ENCODE measurements at places on chromosomes 5 and 9. TPM values are rescaled to one million over a fixed set of nuclear protein-coding genes. Genes with fewer than 3 reads are reported as not detected.

Gene GMCL2
- not detected for total RNA-seq

Gene PCDHGB5
- total RNA-seq: 25.0 TPM

- no peak for DNase-seq
Measured at GRCh38 chr9:17319864-17320263, 185.0 kb downstream of the CNTLN start.

- DNase-seq: no peak
Measured at GRCh38 chr5:142686968-142687367, 1.1 kb upstream of the FGF1 start.

DNA sequence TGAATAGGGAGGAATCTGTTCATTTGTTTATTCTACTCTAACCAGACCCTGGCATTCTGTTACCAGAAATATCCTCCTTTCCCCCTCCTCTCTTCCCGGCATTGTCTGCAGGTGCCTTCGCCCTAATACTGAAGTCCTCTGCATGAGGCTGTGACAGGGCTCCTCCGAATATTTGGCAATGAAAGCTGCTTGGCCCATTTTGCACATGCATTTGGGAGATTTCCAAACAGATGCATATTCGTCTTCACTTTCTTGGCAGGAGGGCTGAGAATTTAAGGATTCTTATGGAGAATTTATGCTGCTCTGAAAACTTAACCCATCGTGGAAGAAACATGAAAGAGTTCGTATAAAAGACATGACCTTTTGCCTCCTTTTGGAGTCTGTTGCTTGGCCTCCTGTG, 484.0 kb downstream of the ZNF608 start:
- DNase-seq: no peak

Gene DBH
- not detected for total RNA-seq

Gene IARS1
- total RNA-seq: 377 TPM

GRCh38 chr5:169344629-169345028, 43.7 kb upstream of the SLIT3 start:
- DNase-seq: no peak

Gene IFT74
- total RNA-seq: 15.5 TPM
